ENCODE measurements at places on chromosomes 5 and 9.

DNA sequence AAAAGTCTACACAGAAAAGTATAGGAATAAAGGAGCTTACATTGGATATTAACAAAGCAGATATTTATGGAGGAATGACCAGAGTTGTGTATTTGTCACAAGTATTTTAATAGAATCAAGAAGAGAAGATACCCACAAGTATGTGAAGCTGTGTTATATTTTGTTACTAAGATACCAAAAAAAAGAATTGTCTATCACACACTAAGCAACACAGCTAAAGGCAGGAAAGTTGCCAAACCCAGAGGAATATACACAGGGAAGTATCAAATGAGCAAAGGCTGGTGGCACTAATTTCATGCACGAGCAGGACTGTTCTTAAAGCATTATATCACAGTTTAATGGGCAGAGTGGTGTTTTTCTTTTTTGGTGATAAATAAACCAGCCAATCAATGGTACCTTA, 30.9 kb upstream of the RAI14 start:
- DNase-seq, result no peak

- DNase-seq, result no peak
Measured at GRCh38 chr5:600886-601541, 11.1 kb upstream of the CEP72 start.

DNA sequence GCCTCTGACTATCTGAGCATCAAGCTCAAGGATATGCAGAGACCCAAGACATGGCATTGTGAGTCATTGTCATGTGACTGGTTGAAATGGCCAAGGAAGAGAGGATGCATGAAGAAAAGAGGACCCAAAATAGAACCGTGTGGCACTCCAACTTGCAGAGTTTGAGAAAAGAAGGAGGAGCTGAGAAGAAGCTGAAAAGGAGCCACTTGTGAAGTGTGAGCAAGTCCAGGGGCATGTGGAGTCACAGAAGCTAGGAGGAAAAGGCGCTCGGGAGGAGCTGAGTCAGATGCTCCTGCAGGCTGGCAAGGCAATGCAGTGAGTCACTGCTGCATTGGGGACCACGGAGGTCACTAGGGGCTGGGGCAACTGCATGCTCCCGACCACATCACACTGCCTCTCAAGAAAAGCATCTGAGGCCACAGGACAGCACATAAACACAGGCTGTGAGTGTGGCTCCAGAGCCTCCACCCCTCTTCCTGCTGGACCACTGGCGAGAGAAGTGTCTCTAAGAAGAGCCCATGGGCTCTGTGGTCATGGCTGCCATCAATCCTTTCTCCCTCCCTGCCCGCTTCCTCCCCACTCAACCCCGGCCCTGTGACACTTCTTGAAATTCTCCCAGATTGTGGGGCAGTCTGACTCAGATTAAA, 197.6 kb downstream of the DRD1 start:
- peak; percentile 62 for DNase-seq

DNA sequence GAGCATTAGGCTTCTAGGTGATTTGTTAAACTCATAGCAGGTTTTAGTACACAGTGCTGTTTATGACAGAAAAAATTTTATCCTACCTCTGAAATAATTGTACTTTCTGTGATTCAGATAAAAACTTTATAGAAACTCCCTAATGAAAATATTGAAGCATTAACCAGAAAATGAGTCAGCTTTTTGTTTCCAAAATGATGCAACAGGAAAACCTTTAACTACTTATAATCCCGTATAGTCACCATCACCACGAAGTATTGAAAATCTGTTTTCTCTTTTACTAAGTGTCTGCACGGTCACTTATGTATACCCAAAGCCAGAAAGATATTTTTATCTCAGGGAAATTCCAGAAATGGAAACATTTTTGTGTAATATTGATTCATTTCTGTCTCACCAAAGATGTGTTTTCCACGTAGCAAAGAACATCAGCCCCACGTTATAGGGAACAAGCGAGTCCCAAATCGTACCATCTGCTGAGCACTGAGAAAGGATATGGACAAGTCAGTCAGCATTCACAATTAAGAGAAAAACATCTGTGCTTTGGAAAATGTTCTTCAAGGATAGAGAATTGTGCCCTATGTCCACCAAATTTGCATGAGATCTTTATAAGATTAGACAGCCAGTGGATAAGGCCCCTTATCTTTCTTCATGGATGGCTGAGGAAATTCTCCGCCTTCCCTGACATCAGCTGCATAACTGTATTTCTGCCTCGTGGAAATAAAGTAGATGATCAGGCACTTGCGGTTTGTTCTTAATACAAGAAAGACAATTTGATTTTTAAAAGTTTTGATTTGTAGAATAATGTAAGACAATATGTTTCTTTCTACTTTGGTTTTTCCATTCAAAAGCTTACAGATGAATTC, 41.9 kb downstream of the TNFAIP8 start:
- no peak for DNase-seq

GRCh38 chr5:27313549-27313948, 275.2 kb upstream of the CDH9 start:
- DNase-seq, result no peak

GRCh38 chr5:54302267-54302687, 8.1 kb downstream of the ARL15 start:
- DNase-seq, result no peak

GRCh38 chr5:166758151-166758550, 1533.3 kb upstream of the WWC1 start:
- no peak for DNase-seq

- no peak for DNase-seq
Measured at GRCh38 chr5:146797658-146798057, 80.9 kb downstream of the PPP2R2B start.

Data from occipital lobe (tissue), 3 donors.